Umbilical cord (tissue), 2 donors: ENCODE measurements at places on chromosomes 13 and 19. TPM values are rescaled to one million over a fixed set of nuclear protein-coding genes. Genes with fewer than 3 reads are reported as not detected.

The GPR183 gene
- total RNA-seq: 7.7 TPM

The ZNF610 gene
- 9.9 TPM for total RNA-seq

GRCh38 chr13:100231176-100231575, 142.3 kb downstream of the PCCA start:
- DNase-seq: no peak

GRCh38 chr13:26653310-26653709, 95.8 kb downstream of the WASF3 start:
- DNase-seq: no peak

DNA sequence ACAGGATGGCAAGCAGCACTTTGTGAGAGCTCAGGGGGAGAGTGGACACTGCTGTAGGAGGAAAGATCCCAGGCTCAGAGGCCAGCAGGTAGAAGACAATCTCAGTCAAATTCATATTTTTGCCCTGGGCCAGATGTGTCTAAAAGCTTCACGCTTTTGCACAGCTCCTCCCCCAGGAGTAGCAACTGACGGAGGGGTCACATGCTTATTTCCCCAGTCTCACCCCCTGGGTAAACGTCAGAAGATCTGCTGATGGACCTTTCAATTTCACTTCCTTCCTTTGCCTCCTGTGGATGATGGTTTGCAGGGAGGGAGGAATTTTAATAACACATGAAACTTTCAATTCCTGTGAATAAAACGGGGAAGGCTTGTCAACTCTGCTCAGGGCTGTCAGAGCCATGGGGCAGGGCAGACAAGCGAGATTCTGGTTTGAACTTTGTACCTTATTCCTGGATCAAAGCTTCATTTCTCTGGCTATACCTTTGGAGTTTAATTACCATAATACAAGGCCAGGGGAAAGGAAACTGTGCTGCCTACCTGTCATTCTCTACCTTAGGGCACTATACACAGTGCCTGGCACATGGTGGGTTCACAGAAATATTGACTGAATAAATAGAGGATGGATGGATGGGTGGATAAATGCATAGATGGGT, 41.0 kb downstream of the POU4F1 start:
- no peak for DNase-seq

GRCh38 chr13:33034882-33035520, 18.8 kb downstream of the KL start:
- DNase-seq: peak; percentile 27

- DNase-seq: no peak
Measured at GRCh38 chr13:99434258-99434788, 66.9 kb upstream of the TM9SF2 start.

- no peak for DNase-seq
Measured at GRCh38 chr19:10548746-10549276, 5.1 kb downstream of the ATG4D start.
